HCT116 (cell line): ENCODE measurements at places on chromosomes 7 and 10. TPM values are rescaled to one million over a fixed set of nuclear protein-coding genes. Genes with fewer than 3 reads are reported as not detected.
A peak's percentile ranks its signal among the peaks of the same experiment; 100 is the strongest.

Gene MMP21
- total RNA-seq = not detected

Gene NODAL
- total RNA-seq = 0.30 TPM

Gene CRYGN
- total RNA-seq = not detected

Gene ANLN
- total RNA-seq = 130 TPM

Gene SYT15B
- 0.37 TPM for total RNA-seq

Gene MEIG1
- 1.4 TPM for total RNA-seq

Gene HNRNPA2B1
- 870 TPM for total RNA-seq

Gene GRM8
- 0.05 TPM for total RNA-seq

GRCh38 chr7:150719960-150720891 is 3.8 kb downstream of the GIMAP1 start:
- no peak for DNase-seq

DNA sequence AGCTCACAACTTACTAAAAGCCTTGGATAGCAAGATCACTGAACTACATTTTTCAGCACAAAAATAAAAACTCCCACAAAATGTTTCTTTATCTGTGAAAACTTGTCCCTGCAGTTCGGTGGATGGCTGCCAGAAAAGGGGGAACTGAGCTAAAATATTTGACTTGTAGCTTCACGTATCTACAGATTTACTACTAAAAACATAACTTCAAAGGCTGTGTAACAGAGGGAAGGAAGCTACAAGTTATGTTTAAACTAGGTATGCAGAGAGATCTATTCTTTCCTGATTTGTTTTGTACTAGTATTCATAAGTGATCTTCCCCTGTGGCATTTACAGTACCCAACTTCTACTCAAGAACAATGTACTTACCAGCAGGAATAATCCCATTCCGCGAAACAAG is 25.1 kb downstream of the SGCE start:
- DNase-seq = no peak

GRCh38 chr7:41415471-41416207 is 287.3 kb downstream of the INHBA start:
- DNase-seq = no peak

- DNase-seq = no peak
These were observed 178.0 kb downstream of the SRPK2 start for GRCh38 chr7:105210721-105211205.

- DNase-seq = no peak
These were observed 186.8 kb downstream of the MACC1 start for GRCh38 chr7:20030417-20030816.

- no peak for DNase-seq
These were observed 17.4 kb downstream of the PDE6C start for GRCh38 chr10:93629647-93630305.

DNA sequence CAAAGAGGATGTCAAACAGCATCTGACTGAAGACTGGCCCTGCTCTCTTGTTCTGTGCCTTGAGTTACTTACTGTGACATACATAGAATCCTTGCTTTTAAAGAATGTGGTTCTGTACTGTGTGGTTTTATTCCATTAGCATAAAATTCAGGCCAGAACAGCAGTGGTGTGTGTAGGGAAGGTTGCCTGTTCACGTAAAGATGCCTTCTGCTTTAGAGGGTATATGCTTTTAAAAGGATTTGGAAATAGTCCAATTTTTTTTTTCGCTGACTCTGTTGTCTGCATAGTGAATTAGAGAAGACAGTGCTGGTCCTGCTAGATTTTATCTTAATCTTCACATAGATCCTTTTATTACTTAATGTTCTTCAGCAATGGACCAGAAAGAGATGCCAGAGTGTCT is 470.8 kb upstream of the SEMA3A start:
- no peak for DNase-seq

- no peak for DNase-seq
These were observed 171.2 kb downstream of the PTPRN2 start for GRCh38 chr7:158416283-158416933.

GRCh38 chr7:132977234-132977633 is 104.7 kb downstream of the CHCHD3 start:
- no peak for DNase-seq

DNA sequence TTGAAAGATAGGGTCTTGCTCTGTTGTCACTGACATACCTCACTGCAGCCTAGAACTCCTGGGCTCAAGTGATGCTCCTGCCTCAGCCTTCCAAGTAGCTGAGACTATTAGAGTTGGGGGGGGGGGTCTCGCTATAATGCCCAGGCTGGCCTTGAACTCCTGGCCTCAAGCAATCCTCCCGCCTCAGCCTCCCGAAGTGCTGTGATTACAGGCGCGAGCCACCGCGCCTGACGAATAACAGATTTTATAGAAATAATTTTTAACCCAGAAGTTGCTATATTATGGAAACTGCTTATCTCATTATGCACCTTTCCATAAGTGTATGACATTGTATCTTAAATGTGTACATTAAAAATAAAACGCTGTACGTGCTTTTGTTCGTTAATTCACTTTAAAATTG is 846 bp downstream of the ANKRD26 start:
- DNase-seq = no peak

- DNase-seq = no peak
These were observed 253.0 kb upstream of the PPP2R2D start for GRCh38 chr10:131647789-131648188.

DNA sequence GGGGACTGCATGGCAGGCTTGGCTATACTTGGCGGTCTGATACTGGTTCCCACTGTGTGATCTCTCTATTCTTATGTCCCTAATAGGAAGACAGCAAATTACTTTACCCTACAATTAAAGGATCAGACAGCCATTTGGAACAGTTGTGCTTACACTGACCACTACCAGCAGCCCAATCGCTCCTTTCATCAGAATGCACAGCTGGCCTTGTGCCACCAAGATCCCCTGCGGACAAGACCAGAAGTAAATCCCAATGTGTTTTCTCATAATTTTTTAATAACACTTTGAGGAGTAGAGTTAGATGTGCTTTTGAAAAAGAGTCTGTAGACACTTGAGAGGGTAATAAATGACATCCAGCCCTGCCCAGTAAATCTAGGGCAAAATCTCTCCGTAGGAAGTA is 297.2 kb upstream of the ZNF32 start:
- DNase-seq = no peak

GRCh38 chr7:97064972-97065587 is 40.4 kb upstream of the DLX5 start:
- DNase-seq = peak; percentile 34

GRCh38 chr10:31749981-31750840 is 178.4 kb downstream of the ARHGAP12 start:
- DNase-seq = no peak

DNA sequence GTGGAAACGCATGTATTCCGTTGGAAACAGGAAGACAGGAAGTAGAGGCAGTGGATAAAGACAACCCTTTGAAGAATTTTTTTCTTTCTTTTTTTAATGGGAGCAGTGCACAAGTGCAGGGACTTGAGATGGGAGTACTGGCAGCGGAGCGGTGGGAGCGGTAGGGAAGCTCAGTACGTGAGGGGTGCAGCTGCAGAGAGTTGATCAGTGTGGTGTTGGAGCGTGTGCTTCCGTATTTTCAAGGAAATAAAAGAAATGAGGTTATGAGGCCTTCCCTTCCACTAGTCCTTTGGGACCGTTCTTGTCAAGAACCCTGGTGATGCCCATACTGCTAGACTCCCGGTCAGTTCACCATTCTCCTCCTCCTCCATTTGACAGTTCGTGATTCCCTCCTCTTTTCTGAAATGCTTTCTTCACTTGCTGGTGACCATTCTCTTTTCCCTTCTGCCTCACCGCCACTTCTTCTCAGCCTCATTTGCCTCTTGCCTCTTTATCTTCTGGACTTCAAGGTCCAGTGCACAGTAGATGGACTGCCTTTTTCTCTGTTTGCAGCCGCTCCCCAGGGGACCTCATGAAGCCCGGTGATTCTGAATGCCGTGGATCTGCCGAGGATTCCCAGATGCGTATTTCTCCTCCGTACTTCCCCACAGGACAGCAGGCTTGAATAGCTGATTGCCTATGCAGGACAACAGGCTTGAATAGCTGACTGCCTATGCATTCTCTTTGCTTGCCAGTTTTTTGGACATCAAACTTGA is 39.1 kb upstream of the TMEM236 start:
- DNase-seq = no peak

DNA sequence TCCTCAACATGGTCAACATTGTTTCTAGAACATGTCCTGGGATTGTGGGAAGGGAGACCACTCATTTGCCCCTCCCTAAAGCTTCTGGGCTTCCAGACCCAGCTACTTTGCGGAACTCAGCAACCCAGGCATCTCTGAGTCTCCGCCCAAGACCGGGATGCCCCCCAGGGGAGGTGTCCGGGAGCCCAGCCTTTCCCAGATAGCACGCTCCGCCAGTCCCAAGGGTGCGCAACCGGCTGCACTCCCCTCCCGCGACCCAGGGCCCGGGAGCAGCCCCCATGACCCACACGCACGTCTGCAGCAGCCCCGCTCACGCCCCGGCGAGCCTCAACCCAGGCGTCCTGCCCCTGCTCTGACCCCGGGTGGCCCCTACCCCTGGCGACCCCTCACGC is at the start of gene EPO:
Gene EPO, plus strand, starts transcription at position 190 of the 392 bp plus-strand sequence. CDS start 513 bp downstream, outside the sequence.
- no peak for DNase-seq

DNA sequence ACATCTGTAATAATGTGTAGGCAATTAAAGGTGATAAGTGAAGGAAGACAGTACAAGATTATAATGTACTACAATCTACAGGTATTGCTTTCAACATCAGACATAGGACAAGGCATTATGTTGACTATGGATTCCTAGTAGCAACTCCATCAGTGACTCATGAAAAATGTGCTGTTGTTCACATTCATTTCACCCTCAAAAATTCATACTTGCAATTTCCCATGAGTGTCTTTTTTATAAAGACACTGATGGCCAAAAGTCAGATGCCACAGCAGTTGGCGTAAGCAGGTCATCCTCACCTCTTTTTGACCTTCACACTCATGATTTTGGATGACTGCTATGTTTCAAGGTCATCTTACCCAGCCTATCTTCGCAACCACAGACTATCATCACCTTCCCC is 100.0 kb upstream of the AMPH start:
- no peak for DNase-seq

DNA sequence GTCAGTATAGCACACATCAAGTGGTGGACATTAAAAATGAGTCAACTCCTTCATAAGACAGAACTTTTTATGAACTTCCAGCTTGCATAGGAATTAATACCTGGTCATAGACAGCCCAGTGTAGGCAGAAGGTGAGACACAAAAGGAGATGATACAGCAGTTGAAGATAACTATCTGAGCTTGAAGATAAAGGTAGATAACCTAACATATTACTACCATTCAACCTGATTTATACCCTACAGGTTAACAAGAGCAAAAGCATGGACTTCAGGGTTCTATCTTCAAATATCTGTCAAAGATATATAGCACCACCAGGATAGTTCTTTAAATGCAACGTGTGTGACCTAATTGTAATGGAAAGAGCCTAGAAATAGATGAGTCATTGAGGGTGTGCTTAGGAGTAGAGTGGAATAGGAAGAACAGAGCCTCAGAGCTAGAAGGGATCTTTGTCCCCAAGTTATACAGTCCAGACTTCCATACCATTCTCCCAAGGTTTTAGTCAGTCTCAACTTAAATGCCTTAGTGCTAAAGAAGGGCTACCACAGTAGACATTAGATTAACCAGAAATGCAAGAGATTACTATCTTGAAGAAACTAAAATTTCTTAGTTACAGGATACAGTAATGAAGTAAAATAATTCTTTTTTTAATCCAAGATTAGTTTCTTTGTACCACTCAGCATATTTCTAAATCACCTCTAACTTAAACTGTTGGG is 9.2 kb downstream of the ZNF800 start:
- DNase-seq = no peak

DNA sequence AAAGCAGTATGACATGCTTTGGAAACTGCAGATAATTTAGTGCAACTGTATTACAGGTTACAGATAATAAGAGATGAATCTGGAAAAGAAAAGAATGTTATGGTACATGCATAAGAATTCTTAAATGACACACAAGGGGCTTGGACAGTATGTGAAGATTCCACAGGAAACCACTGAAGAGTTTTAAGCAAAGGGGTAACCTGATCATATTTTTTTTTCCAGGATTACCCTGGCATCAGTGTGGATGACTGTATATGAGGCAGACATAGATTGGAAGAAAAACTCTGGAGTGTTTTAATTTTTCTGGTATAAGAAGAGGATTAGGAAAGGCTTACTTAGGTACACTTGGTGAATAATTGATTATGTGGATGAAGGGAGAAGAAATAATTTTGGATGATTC is 8.1 kb downstream of the TFPI2 start:
- no peak for DNase-seq
